ENCODE measurements at places on chromosomes 11 and 22.

DNA sequence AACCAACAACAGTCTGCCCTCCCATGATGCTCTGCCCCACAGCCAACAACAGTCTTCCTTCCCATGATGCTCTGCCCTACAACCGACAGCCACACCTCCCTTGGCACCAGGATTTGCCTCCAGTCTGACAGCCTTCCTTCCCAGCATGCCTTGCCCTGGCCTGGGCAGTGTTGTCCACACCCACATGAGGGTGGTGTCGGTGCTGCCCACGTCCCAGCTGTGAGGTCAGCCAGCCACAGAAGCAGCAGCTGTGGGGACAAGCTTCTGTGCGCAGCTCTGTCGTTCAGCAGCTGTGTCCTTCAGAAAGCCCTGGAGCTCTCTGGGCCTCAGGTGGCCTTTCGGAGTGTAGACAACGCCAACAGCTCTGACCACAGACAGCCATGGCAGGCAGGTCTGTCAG, 1378.9 kb downstream of the BRD1 start:
- no peak for DNase-seq

DNA sequence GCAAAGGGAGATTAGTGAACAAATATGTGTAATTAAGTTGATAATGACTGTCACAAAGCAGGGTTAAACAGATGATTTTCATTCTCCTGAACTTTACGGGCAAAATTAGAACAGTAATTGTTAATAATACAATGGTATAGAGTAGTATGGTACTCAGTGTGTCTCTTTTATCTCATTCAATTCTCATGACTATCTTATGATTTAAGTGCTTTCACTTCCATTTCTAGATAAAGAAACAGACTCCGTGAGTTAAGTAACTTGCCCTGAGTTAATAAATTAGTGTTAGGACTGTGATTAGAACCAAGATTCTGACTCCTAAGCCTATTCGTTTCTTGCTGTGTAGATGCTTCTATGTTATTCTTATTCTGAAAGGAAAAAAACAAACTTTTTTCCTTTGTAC, 22.0 kb downstream of the PIH1D2 start:
- no peak for DNase-seq

DNA sequence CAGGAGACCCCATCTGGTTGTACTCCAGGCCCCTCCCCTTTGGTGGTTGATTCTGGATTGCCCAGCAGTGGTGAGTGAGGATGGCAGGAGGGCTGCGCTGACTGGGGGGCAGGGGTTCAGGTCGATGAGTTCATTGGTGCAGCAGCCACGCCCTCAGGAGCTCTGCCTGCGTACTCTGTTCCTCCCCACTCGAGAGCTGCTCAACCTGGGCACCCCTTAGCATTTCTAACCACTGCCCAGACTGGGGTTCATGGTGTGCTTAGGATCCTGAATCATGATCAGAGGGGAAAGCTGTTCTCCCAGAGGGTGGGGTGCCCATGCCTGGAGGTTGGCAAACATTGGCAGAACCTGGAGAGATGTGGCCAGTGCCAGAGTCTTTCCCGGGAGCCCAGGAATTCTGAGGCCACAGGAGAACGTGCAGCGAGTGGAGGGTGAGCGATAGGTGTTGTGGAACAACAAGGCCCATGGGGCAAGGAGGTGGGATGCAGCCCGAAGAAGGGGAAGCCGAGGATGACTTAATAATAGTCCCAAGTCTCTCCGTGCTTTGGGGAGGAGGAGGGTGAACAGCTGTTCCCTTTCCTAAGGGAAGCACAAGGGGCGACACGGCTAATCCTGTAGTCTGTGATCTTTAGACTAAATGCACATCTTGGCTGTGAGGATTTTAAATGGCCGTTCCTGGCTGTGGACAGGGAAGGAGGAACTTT, 75.5 kb downstream of the SCN3B start:
- DNase-seq: no peak

- DNase-seq: no peak
Observed at GRCh38 chr11:118233377-118233776, 8.6 kb upstream of the JAML start.

DNA sequence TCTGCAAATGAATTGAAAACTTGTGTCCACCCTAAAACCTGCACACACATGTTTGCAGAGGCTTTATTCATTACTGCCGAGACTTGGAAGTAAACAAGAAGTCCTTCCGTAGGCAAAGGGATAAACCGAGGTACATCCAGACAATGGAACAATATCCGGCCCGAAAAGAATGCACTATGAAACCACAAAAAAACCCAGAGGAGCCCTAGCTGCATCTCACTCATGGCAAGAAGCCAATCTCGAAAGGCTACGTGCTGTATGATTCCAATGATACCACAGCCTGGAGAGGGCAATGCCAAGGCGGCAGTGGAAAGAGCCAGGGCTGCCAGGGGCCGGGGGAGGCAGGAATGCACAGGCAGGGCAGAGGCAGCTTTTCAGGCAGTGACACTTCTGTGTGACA, 3.2 kb upstream of the MRPL23 start:
- DNase-seq: no peak
